ENCODE measurements at places on chromosomes 3 and 15.

- DNase-seq: no peak
Measured at GRCh38 chr3:184325269-184325668, 10.9 kb downstream of the EIF4G1 start.

DNA sequence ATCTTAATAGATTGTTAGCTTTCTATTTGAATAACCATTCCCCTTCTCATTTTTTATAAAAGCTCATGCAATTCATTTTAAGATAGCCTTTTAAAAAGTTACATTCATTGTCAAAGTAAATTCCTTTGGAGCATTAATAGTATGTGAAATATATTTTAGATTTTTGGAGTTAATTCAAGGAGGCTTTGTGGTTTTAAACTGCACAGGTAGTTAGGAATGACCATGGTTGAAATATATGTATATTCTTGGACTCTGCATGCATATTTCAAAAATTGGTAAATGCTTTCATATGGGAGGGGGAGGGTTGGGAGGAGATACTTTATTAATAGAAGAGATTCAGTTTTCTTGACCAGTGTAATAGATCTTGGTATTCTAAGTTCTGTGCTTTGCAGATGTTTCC lies 244.4 kb upstream of the C2CD4B start:
- DNase-seq: no peak

DNA sequence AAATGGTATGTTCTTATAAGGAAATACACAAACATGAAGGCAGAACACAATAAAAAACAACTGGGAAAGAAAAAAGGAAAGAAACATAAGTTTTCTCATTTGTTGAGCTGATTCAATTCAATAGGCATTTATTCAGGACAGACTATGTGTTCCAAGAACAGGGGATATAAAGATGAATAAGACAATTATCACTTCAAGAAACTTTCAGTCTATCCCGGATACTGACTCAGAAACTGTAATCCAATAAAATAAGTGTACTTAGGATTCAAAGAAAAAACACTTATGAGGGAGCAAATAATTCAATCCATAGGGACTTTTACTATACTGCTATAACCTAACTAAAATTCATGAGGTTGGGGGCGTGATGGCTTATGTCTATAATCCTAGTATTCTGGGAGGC lies 3.5 kb upstream of the POPDC2 start:
- DNase-seq: no peak

GRCh38 chr3:6601374-6601773 lies 259.5 kb upstream of the GRM7 start:
- DNase-seq: no peak

GRCh38 chr3:128319741-128320141 lies 146.9 kb downstream of the DNAJB8 start:
- DNase-seq: no peak

GRCh38 chr3:126083511-126083912 lies 412 bp downstream of the SLC41A3 start:
- DNase-seq: peak; percentile 77

DNA sequence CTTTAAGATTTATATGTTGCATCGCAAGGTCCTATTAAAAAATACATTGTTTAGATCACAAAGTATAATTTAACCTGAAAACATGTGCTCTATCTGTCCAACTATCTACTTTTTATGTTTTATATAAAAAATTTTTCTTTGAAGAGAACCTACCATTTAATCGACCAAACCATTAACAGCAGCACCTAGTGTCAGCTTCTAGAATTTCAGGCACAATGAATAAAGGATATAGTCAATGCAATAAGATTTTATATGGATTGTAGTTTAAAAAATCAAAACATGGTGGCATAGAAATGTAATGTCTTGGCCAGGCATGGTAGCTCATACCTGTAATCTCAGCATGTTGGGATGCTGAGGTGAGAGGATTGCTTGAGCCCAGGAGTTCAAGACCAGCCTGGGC lies 313.7 kb downstream of the GAP43 start:
- peak; percentile 2 for DNase-seq

GRCh38 chr3:106842151-106842550 lies 535.1 kb upstream of the CCDC54 start:
- DNase-seq: no peak

All from hematopoietic multipotent progenitor cell treated with erythropoietin and hydrocortisone succinate and interleukin-3 and kit ligand, for 4 days (in vitro differentiated cells).